Activated CD4-positive, alpha-beta T cell treated with anti-CD3 and anti-CD28 coated beads for 36 hours (primary cell): ENCODE measurements at places on chromosomes 6 and 20. TPM values are rescaled to one million over a fixed set of nuclear protein-coding genes. Genes with fewer than 3 reads are reported as not detected.

DNA sequence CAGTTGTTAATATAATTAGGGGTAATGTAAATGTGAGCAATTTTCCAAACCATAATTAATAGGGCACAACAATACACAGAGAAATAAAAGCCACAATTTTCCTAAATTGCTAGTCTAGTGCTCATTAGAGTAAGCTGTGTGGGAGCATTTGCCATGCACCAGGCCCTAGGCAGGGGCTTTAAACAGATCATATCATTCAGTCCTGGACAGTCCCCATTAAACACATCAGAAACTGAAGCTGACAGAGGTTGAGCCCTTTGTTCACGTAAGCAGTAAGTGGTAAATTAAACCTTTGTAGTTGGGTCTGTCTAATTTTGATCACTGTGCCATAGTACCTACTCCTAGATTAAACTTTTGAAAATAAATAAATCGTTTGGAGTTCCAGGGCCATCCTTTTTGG, 931.1 kb downstream of the C6orf118 start:
- H3K4me1 ChIP-seq: no peaks in the 10 kb centered on the region
- DNase-seq: no peak
- H3K27me3 ChIP-seq: no peaks in the 10 kb centered on the region
- no peaks in the 10 kb centered on the region for H3K36me3 ChIP-seq

DNA sequence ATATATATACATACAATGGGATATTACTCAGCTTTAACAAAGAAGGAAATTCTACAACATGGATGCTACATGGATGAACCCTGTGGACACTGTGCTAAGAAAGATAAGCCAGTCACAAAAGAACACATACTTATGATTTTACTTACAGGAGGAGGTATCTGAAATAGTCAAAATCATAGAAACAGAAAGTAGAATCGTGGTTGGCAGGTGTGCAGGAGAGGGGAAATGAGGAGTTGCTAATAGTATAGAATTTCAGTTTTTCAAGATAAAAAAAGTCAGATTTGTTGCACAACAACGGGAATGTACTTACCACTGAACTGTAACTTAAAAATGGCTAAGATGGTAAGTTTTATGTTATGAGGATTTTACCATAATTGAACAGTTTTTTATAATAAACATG, 706.3 kb downstream of the TFAP2A start:
- no peak overlapping the region for H3K27ac ChIP-seq
- no peaks in the 10 kb centered on the region for H3K27me3 ChIP-seq
- DNase-seq: no peak
- no peak overlapping the region for H3K4me3 ChIP-seq
- no peaks in the 10 kb centered on the region for H3K4me1 ChIP-seq

Gene MYL9
- total RNA-seq: 0.60 TPM

Gene IBTK
- 29.5 TPM for total RNA-seq

DNA sequence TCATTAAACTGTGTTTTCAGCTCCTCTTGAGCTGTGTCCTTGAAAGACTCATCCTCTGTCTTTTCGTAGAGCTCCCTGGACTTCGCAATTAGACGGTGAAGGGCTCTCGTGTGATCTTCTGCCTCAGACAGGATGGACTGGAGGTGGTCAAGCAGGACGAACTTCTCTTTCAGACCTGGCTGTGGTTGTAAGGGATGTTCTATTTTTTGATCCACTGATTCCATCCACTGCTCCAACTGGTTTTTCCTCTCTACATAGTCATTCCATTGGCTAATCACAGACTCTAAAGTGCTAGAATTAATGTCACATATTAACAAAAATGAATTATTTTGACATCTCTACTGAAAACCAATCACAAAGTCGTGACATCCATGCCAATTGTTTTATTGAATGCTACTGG, 250.1 kb downstream of the SYNE1 start:
- peaks cover 18% of the 10 kb centered on the region for H3K27me3 ChIP-seq
- no peak for DNase-seq
- no peak overlapping the region for H3K27ac ChIP-seq
- H3K36me3 ChIP-seq: no peaks in the 10 kb centered on the region
- no peaks in the 10 kb centered on the region for H3K4me1 ChIP-seq

Gene LCA5
- 0.32 TPM for total RNA-seq

GRCh38 chr6:7701212-7701834, 24.6 kb upstream of the BMP6 start:
- no peak overlapping the region for H3K27ac ChIP-seq
- no peak for DNase-seq
- H3K4me3 ChIP-seq: no peak overlapping the region
- H3K4me1 ChIP-seq: peaks cover 14% of the 10 kb centered on the region
- H3K27me3 ChIP-seq: peaks cover 14% of the 10 kb centered on the region

DNA sequence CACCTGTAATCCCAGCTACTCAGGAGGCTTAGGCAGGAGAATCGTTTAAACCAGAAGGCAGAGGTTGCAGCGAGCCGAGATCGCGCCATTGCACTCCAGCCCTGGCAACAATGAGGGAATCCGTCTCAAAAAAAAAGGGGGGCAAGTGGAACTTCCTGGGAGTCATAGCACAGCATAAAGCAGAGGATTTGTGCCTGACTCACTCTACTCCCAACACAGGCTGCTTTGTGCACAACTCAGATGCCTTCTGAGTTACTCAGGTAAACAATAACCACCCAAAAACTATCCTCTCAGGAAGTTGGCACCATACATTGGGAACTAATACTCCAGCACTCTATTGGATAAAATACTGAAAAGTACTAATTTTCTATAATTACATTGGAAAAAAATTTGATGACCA, 2.5 kb upstream of the TMEM244 start:
- H3K27ac ChIP-seq: no peak overlapping the region
- H3K27me3 ChIP-seq: no peaks in the 10 kb centered on the region
- H3K4me1 ChIP-seq: peaks cover 12% of the 10 kb centered on the region
- H3K4me3 ChIP-seq: no peak overlapping the region
- DNase-seq: no peak
- H3K36me3 ChIP-seq: no peaks in the 10 kb centered on the region

- peak; percentile 63 for DNase-seq
- H3K4me1 ChIP-seq: peaks cover 37% of the 10 kb centered on the region
- H3K4me3 ChIP-seq: peak overlapping the region; percentile 80
- peak overlapping the region; percentile 85 for H3K27ac ChIP-seq
- peaks cover 85% of the 10 kb centered on the region for H3K27me3 ChIP-seq
Measured at GRCh38 chr6:10411971-10412460, 2.9 kb downstream of the TFAP2A start.

Gene BHLHE23
- not detected for total RNA-seq
